ENCODE measurements at places on chromosomes 16 and 17.
A peak's percentile ranks its signal among the peaks of the same experiment; 100 is the strongest.

DNA sequence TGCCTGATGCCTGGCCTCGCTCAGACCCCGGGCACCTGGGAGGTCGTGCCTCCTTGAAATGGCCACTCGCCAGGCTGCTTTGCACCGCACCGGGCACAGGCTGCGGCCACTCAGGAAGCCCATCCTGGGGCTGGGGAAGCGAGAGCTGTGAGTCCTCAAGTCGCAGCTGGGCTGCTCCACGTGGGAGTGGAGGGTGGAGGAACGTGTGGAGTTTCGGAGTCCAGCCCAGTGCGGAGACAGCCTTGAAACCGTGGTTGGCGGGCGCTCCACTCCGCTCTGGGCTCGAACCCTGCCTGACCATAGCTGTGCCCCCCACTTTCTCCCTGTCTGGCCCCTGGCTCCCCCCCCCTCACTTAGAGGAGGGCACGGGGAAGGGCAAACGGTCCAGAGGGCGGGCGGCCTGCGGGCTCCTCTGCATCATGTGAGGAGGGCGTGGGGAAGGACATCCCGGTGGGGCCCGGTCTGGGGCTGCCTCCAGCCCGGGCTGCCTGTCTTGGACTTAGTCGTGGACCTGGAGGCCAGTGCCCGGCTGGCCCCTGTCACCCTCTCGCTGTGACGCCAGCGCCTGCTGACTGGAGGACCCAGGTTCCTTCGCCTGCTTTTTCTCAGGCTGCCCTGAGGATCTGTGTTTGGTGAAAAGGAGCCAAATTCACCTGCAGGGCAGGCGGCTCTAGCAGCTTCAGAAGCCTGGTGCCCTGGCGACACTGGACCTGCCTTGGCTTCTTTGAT lies 2.5 kb downstream of the UBE2I start:
- no peak for DNase-seq

DNA sequence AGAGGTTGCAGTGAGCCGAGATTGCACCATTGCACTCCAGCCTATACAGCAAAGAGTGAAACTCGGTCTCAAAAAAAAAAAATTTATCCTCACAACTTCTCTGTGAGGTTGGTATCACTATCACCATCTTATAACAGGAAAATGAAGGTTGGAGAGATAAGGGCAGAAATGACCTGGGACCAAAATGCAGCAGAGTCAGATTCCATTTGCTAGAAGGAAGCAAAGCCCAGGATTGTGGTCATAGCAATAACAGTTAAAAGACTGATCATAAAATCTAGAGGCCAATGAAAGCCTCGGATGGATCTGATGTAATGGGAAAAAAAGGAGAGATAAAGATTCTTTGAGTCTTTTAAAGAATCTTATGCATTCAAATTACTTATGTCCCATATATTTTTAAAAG lies 69.6 kb upstream of the TEKT1 start:
- no peak for DNase-seq

DNA sequence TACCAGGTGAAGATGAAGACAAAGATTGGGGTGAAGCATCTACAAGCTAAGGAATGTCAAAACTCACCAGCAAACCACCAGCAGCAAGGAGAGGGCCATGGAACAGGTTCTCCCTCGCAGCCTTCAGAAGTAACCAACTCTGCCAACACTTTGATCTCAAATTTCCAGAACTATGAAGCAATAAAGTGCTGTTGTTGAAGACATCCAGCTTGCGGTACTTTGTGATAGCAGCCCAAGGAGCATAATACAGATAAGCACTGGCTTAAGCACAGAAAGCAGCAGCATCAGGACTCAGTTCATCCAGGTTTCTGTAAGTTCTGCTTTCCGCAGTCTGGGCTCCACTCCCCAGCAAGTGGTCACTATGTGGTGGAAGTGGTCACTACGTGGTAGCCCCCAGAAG lies 16.0 kb upstream of the CDRT4 start:
- no peak for DNase-seq

DNA sequence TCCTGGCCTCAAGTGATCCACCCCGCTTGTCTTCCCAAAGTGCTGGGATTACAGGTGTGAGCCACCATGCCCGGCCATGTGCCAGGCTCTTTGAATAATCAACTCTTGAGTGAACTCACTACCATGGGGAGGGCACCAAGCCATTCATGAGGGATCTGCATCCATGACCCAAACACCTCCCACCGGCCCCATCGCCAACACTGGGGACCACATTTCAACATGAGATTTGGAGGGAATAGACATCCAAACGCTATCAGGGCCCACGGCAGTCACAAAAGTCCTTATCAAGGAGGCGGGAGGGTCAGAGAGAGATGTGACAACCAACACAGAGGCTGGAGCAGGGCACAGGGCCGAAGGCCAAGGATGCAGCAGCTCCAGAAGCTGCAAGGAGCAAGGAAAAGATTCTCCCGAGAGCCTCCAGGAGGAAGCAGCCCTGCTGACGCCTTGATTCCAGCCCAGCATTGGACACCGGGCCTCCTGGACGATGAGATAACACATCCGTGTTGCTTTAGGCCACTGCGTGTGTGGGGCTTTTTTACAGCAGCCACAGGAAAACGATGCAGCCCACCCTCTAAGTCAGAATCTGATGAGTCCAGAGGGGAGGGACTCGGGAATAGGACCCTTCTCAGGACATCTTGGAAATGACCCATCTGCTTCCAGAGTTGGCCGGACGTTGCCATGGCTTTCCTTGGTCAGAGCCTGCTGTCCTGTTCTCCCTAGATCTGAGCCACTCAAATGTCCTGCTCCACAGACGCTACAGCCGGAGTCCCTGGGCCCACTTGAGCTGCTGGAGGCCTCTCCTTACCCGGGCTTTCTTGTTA lies 47.3 kb upstream of the CMIP start:
- DNase-seq: no peak

- no peak for DNase-seq
Observed at GRCh38 chr17:81186203-81186602, 20.2 kb upstream of the AATK start.

DNA sequence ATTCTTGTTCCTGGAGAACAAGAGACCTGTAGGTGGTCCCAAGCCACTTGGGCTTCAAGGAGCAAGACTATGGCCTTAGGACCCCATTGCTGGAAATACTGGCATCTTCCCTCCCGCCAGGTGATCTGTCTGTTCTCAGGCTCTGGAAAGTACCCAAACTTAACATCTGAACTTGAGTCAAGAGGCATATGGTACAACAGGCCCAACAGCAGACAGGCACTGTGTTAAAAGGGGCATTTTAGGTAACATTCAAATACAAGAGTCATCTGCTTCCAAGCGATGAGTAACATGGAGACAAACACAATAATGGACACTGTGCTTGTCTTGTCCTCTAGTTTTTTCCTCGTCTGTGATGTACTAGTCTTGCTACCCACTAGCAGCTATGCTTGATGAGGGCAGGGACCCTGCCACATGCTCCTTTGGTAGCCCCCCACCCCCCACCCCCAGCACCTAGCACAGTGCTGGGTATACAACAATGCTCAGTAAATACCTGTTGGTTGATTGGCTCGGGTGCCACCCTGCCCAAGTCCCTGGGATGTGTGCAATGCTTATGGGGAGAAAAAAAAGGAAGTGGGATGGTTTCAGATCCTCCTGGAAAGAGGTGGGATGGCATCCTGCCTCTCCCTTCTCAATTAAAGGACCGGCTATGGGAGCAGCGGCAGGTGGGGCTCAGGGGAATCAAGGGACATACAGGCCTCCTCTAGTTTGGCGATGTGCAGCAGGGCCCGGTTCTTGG lies 19.4 kb downstream of the CSF3 start:
- DNase-seq: no peak

- no peak for DNase-seq
Observed at GRCh38 chr17:4560421-4560820, at the start of gene GGT6. Gene GGT6, minus strand, starts transcription at chr17:4560577. Its CDS starts 56 bp downstream, at chr17:4560521.

DNA sequence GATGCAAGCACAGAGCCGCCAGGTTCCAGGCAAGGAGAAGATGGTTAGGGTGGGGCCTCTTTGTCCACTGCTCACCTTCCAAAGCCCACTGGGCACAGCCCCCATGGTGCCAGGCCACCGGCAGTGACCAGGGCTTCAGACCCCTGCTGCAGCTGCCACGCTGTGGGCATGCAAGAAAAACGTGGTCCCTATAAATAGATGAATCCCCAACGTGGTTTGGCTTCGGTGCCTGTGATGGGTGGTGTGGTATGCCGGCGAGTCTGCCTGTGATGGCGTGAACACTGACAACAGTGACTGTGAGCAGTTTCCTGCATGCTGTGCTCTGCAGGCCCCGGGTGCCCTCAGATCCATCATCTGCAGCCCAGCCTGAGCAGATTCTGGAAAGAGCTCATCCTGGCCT lies 36.6 kb downstream of the RAB11FIP4 start:
- DNase-seq: no peak

DNA sequence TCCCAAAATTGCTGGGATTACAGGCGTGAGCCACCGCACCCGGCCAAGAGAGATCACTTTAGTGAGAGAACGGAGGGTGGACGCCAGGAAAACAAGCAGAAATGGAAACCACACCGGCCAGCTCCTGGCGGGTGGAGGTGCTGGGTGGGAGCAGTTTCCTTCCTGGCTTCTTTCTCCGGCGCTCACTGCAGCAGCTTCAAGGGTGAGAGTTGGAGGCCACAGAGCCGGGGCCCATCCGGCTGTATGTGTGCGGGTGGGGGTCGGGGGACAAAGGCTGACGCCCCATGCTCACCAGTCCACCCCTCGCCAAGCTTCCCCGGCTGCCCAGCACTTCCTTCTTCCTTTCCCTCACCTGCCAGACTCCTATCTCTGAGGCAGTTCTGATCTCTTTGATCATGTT lies 13.5 kb upstream of the BHLHA9 start:
- DNase-seq: no peak

DNA sequence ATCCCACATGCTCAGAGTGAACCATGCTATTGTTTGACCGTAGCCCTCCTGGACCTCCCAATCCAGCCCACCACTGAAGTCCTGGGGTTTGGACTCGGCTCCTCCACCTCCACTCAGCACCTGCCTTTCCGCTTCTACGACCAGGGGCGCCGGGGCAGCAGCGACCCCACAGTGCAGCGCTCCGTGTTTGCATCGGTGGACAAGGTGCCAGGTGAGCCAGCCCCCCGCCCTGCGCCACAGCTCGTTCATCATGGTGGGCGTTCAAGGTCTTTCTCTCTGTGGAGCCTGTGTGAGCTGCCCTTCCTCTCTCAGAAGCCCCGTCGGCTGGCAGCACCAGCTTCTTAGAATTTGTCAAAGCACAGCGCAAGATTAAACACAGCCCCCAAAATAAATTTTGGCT lies 130.1 kb downstream of the SOCS1 start:
- DNase-seq: no peak

DNA sequence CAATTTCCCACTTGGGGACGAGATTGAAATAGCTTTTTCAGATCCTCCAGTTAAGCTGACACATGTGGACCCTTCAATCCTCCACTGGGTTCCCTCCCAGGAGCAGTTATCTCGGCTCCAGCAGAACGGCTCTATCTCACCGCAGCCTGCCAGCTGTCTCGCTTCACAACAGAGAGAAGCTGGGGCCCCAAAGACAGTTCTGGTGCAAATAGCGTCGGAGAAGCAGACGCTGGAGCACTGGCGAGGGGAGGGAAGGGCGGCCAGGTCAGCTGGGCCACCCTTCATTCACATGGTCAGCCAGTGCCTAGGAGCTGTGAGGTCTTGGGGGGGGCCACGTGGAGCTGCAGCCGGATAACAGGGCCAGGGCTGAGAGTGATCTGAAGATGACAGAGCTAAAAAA lies 141.3 kb upstream of the SDK2 start:
- DNase-seq: no peak

- peak; percentile 51 for DNase-seq
Observed at GRCh38 chr16:56871172-56871593, 6.2 kb downstream of the SLC12A3 start.

DNA sequence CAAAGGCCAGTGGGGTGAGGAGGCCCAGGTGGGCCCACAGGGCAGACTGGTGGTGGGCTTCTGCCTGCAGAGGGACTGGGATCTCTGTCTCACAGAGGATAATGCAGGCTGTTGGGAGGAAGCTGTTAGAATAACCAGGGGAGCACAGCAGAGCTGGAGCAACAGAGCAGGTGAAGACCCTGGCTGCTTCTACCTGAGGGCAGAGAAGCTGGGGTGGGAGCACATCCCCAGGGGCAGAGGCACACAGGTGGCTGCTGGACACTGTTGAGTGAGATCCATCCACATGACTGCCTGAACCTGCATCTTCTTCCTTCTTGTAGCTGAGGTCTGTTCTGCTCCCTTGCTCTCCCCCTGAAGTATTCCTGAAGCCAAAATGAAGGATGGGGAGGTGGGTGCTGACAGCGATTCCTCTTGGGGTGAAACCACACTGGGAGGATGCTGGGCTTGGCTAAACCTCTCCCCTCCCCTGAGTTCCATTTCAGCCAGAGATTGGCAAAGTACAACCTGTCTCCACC lies 1725.0 kb downstream of the TP53TG3F start:
- DNase-seq: no peak

DNA sequence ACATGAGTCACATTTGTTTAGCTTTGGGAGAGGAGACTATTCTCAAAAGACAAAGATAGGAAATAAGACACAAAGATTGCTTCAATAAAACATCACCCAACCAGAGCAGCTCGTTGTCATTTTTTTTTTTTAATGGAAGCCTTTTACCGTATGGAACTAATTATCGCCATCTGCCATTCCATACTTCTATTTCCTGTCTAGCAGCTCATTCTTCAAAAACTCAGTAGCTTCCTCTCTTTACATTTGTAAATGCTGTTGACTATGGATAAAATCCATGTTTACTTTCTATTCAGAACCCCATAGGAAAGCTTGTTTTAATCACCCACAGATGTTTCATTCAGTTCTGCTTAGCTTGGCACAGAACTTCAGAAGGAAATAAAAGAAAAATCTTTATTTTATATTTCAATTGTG lies 110.0 kb upstream of the PSMD7 start:
- DNase-seq: peak; percentile 55

DNA sequence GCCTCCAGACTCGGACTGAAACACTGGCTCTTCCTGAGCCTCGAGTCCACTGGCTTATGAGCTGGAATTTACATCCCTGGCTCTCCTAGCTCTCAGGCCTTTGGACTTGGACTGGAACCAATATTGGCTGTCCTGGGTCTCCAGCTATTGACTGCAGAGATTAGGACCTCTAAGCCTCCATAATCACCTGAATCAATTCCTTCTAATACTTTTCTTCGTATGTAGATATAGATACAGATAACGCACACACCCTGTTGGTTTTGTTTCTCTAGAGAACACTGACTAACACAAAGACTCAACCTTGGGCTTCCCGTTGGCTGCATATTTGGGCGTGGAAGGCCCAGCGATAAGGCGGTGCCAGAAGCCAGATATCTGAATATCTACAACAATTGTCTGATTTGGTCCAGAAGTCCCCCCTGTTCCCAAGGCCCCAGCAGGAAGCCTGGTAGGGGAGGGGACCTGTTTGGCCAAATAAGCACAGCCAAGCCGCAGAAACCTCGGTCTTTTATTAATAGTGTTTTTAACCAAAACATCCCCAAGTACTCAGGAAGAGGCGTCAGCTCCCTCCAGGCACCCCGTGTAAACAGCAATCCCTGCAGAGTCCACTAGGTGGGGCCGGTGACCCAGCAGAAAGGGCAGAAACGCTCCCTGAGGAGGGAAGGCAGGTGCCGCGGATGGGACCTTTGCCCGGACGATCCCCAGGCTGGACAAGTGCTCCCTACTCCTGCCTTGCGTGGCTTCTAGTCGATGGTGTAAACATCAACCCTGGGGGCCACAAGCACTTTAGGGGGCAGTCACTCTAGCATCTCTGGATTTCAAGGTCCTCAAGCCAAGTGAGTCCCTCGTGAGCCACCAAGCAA lies 57.0 kb downstream of the ABR start:
- peak; percentile 79 for DNase-seq

All from DMS53 (cell line).